ENCODE measurements at places on chromosomes 2 and 18.

GRCh38 chr2:201558232-201558631, 85.1 kb downstream of the TMEM237 start:
- no peak for DNase-seq

DNA sequence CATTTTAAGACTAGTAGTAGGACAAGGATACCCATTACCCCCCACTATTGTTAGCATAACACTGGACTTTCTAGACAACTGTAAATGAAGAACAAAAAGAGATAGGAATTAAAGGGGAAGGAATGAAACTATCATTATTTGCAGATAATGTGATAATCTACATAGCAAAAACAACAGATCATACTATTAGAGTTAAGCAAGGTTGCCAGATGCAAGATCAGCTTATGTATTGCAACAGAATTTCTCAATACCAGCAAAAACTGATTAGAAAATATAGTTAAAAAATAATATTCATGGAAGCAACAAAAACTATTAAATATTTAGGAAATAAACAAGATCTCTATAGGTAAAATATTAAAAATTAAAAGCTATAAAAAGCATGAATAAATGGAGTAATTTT, 194.4 kb upstream of the SPRED2 start:
- DNase-seq: no peak

- peak; percentile 17 for DNase-seq
Observed at GRCh38 chr2:146312899-146313298, 1531.9 kb upstream of the ACVR2A start.

DNA sequence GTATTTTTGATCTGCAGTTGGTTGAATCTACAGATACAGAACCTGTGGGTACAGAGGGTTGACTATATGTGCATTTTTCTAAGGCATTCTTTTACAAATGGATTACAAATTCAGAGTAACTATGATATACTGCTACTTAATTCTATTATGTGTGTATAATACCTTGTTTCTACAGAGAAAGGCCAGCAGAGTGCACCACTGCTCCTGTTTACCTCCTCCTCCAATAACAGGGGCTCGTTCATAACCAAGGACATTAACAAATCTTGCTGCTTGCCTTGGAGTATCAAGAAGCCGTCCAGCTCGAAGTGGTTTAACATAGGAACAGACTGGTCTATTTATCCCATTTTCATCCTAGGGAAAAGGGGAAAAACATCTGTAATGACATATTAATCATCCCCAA, 16.4 kb downstream of the CEP76 start:
- peak; percentile 12 for DNase-seq

GRCh38 chr2:231764760-231765159, 16.3 kb downstream of the PDE6D start:
- DNase-seq: no peak

DNA sequence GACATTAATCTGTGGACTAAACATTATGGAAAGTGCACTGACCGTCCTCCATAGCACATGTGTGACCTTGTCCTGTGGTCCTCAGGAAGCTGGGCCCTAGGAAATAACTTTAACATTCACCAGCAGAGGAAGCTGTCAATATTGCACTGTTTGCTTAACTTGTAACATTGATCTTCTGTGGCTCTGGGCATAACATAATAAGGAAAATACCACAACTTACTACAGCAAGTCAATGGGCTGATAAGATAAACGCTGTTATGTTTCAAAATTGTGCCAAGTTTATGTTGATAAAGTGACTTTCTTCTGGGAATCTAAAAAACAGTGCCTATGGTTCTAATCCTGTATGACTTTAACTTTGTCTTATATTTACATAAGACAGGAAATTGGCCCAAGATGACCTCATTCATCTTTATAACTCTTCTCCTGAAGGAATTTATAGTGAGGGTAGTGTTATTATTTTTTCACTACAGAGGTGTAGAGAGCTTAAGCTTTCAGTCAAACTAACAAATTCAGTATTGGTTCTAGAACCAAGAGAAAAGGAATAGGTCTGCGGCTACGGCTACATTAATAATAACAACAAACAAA, 113.7 kb upstream of the MAP4K3 start:
- DNase-seq: no peak

DNA sequence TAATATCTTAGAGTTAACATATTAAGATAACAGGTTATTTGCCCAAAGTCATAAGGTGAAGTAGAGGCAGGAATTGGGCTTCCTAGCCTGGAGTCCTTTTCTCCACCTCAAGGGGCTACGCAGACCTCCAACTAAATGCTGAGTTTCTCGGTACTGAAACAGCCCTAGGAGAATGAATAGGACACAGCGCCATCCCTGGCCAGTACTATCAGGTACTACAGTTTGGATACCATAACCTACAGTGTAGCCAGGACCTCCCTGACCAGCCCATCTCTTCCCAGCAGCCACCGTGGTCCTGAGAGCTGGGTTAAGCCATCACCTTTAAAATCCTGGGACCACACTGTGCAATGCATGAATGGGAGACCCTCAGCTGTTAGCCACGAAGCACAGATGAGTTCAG, 15.7 kb downstream of the CASP8 start:
- no peak for DNase-seq

DNA sequence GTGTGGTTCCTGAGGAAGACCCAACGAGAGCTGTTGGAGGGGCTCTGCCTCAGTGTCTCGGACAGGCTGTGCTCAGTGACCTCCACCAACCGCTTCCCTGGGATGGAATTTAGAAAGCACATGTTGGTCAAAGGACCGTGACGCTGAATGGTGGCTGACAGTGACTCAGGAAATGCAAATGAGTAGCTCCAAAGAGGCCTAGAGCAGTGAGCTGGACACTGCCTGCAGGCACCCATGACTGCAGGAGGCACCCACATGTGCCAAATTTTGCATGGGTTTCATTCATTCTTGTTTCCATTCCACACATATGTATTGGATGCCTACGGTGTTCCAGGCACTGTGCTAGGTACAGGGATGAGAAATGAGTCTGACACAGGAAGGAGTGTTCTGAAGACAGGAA, 46.4 kb downstream of the ACKR3 start:
- no peak for DNase-seq

- no peak for DNase-seq
Observed at GRCh38 chr2:18763338-18763737, 174.0 kb upstream of the NT5C1B start.

GRCh38 chr2:186980787-186981550, 132.0 kb upstream of the ZSWIM2 start:
- no peak for DNase-seq

DNA sequence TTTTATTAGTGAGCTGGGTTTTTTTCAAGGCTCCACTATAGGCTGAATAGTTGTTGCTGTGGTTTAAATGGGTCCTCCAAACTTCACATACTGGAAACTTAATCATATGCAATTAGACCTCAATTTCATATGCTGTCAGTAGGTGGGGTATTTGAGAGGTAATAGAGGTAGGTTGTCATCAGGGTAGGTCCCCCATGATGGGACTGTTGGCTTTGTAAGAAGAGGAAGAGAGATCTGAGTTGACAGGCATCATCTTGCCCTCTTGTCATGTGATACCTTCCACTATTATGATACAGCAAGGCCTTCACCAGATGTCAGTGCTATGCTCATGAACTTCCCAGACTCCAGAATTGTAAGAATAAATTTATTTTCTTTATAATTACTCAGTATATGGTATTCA, 819.4 kb downstream of the LRP1B start:
- no peak for DNase-seq

DNA sequence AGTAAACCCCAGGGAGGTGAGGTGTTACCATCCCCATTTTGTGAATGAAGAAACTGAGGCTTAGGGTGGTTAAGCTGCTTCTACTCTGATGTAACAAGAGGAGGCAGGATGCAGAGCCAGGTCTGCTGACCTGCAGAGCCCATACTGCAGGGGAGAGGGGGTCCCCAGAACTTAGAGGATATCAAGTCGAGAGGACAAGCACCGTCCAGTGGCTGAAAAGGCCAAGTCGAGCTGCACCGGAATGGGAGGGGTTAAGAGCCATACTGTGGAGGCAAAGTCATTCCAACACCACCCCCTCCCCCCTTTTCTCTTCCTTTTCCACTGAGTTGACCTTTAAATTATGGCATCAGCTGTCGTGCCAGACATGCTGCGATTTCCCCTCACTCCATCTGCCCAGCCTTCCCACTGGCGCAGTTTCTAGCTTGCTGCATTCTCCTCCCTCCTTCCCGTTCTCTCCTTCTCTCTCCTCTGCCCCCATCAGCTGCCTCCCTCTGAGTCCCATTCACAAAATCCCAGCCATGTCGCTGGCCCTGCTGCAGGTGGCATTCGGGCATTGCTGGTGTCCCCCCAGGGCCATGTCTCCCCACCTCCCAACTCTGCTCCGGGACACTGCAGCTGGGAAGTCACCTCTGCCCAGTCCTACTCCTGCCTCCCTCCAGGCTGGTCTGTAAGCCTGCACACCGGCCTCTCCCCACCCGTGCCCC, 346.9 kb downstream of the DYSF start:
- DNase-seq: no peak

GRCh38 chr18:10951631-10952544, 197.5 kb downstream of the PIEZO2 start:
- DNase-seq: no peak

DNA sequence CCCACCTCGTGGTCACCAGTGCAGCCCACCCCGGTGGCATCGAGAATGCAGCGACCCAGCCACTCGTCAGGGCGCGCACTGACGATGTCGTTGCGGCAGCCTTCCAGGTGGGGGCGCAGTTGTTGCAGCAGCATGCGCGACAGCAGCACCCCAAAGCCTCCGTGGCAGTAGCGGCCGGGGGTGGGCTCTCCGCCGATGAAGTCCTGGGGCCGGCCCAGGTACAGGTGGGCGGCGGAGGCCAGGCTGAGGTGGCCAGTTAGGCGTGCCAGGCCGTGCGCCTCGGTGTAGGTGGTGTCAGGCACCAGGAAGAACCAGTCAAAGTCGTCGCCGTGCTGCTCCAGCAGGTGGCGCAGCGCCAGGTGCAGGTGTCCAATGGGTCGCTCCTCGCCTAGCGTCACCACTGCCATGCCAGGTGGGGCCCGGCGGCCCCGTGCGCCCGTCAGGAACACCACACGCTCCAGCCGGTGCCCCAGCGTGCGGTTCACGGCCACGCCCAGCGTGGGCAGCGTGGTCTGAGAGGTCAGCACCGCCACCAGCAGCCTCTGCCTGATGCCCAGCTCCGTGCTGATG, 1.9 kb downstream of the CHPF start:
- DNase-seq: peak; percentile 37

DNA sequence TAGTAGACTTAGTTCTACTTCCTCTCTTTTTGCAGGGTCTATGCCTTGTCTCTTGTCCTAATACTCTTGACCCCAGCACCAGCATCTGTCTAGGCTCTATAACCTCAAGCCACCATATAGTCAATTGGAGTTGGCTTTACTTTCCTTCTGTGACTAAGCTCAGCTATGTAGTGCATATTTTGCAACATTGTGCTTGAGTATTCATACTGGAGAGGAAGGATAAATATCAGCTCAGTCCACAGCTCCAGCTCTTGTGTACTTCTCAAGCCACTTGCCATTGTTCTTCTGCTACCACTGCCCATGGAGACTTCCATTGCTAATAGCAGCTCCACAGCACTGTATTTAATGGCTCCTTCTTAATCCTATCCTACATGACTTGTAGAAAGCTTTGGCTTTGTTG, 35.5 kb upstream of the CD28 start:
- DNase-seq: peak; percentile 48

- DNase-seq: no peak
Observed at GRCh38 chr2:25430556-25430955, 88.8 kb upstream of the DNMT3A start.

GRCh38 chr2:6384341-6384740, 481.4 kb downstream of the CMPK2 start:
- no peak for DNase-seq

GRCh38 chr2:241804326-241805229, 4.4 kb upstream of the NEU4 start:
- peak; percentile 8 for DNase-seq

DNA sequence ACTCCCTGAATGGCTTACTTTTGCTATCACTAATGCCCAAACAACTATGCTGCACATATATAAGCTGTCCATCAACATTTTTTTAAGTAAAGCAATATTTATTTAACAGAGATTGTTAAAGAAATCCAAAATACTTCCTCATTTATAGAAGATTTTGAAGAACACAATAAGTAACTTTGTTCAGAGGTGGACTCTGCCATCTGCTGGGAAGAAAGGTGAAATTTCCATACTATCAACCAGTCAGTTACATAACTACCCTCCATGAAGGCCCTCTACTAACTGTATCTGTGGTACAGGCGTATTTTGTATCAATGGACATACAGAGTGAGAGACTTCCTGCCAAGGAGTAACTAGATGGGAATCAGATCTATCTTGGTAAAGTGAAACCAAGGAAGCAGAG, 106.0 kb downstream of the DTNB start:
- peak; percentile 62 for DNase-seq

DNA sequence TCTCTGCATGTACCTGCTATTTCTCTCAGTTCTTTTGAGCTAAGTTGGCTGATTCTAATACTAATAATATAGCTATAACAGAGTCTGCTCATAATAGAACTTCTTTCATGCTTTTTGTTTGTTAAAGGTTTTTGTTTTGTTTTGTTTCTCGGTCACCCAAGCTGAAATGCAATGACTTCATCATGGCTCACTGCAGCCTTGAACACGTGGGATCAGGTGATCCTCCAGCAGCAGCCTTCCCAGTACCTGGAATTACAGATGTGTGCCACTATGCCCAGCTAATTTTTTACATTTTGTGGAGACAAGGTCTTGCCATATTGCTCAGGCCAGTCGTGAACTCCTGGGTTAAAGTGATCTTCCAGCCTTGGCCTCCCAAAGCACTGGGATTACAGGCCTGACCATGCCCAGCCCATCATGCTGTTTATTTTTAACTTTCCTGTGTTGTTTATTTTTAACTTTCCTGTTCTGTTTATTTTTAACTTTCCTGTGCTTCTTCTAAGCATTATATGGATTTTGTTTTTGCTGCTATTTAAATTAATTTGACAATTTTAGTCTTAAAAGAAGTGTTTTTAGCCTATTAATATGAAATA, 763.8 kb upstream of the CDH7 start:
- DNase-seq: no peak

DNA sequence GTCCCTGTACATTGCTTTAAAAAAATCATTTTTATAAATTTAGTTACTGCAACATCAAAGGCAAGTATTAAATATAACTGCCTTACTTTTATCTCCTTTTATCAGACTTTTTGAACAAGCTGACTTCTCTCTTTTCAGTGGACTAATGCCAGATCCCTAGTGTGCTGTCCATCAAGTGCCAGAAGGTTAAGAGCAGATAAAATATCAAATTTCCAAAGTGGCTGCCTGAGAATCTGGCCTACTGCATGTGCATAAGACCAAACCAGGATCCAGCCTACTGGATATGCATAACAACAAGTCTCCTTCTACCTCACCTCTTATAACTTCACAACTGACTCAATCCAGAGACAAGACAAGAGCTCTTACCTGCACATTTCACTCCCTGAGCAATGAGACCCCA, 59.8 kb upstream of the CHRNA1 start:
- no peak for DNase-seq

GRCh38 chr2:241048949-241049343, 50.5 kb downstream of the SNED1 start:
- DNase-seq: no peak

DNA sequence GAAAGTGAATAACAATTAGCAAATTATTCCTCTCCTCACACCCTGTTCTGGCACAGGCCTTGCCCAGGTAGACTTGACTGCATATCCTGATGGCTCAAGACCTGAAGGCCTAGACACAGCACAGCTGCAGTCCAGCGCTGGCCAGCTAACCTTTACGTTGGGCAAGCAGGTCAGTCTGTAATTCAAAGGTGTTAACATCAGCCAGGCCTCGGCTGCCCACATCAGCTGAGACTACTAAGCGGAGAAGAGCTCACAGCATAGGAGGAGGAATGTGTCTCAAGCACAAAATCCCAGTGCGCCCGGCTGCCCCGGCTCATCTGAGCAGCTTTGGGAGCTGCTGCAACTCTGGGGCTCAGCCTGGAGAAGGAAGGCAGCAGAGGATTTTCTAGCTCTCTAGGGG, 33.5 kb upstream of the OTOF start:
- DNase-seq: no peak

Data from AG10803 (cell line).